ENCODE measurements at places on chromosomes 3 and 15.

GRCh38 chr3:47348411-47349154 lies 32.2 kb upstream of the PTPN23 start:
- no peak for DNase-seq

GRCh38 chr3:8981296-8981695 lies 18.0 kb upstream of the RAD18 start:
- DNase-seq = no peak

- DNase-seq = no peak
Measured at GRCh38 chr3:2516762-2517441, 418.2 kb downstream of the CNTN4 start.

GRCh38 chr15:61146091-61146930 lies 82.8 kb downstream of the RORA start:
- no peak for DNase-seq

DNA sequence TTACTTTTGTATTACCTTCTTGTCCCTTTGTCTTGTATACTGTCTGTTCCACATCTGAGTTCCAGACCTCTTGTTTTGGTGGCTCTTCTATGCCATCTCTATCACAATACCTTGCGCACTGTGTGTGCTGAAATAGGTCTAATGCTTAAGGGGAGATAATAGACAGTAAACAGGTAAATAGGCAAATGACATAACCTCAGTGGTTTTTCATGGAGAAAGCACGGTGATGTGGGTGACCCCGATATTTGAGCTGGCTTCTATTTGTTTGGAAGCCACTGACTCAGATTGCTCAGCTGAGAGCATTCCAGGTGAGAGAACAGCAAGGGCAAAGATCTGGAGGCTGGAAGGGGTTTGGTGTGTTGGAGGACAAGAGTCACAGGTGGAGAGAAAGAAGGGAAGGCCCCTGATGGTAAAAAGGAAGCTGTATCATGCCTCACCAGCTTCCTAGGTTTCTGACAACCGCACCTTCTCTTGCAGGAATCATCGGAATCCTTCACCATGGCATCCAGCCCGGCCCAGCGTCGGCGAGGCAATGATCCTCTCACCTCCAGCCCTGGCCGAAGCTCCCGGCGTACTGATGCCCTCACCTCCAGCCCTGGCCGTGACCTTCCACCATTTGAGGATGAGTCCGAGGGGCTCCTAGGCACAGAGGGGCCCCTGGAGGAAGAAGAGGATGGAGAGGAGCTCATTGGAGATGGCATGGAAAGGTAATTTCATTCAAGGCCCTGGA lies 795 bp downstream of the MCM2 start:
- DNase-seq = no peak

GRCh38 chr3:146050691-146051090 lies 110.3 kb downstream of the PLOD2 start:
- no peak for DNase-seq

- no peak for DNase-seq
Measured at GRCh38 chr3:17494117-17494809, 248.2 kb downstream of the TBC1D5 start.

DNA sequence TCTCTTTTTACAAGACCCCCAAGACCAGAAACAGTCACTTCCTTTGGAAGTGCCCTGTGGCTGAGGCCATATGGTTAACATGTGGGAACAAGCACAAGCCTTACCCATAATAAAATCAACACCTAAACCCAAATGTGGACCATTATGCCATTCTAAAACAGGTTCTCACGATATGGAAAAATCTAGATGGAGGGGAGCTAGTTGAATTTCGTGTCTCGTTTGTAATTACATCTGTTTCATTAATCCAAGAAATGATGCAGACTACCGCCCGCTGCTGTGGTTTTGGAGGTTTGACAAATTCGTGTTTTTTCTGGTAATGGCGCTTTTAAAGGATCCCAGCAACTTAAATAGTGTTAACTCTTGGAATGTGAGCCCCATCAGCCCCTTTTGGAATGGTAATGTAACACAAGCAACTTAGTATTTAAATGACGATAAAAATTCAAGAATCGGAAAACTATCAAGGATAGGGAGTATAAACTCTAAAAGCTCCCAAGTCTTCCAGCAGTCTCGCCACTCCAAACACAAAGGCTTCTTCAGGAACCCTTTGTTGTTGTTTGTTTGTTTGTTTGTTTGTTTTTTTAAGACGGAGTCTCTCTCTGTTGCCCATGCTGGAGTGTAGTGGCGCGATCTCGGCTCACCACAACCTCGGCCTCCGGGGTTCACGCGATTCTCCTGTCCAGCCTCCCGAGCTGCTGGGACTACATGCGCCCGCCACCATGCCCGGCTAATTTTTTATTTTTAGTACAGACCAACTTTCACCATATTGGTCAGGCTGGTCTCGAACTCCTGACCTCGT lies 1.1 kb downstream of the CNBP start:
- no peak for DNase-seq

- no peak for DNase-seq
Measured at GRCh38 chr3:176159796-176160195, 1037.5 kb downstream of the TBL1XR1 start.

- DNase-seq = no peak
Measured at GRCh38 chr3:97235179-97235578, 420.8 kb downstream of the EPHA6 start.

Measured in ascending aorta (tissue), 2 donors.